Tibial artery (tissue), 4 donors: ENCODE measurements at places on chromosomes 12 and 14.

DNA sequence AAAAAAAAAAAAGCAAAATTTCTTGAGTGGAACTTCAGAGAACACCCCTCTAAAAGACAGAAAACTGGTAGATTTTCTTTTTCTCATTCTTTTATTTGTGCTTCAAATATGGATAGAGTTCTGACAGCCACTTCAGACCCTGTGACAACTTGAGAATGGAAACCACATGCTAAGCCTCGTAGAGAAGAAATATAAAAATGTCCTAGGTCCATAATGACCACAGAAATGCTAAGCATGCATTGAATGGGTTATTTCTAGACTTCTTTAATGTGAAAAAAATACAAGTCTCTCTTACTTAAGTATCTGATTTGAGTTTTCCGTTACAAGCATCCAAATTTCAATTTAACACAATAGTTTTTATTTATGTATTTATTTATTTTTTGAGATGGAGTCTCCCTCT is 28.3 kb upstream of the DIO2 start:
- no peak overlapping the region for H3K27ac ChIP-seq
- H3K4me1 ChIP-seq = no peaks in the 10 kb centered on the region
- no peaks in the 10 kb centered on the region for H3K36me3 ChIP-seq

GRCh38 chr12:879641-880040 is 69.9 kb downstream of the RAD52 start:
- no peak overlapping the region for H3K27ac ChIP-seq
- no peak for DNase-seq
- no peaks in the 10 kb centered on the region for H3K27me3 ChIP-seq
- no peak overlapping the region for H3K4me3 ChIP-seq
- H3K4me1 ChIP-seq = no peaks in the 10 kb centered on the region
- peaks cover 72% of the 10 kb centered on the region for H3K36me3 ChIP-seq

DNA sequence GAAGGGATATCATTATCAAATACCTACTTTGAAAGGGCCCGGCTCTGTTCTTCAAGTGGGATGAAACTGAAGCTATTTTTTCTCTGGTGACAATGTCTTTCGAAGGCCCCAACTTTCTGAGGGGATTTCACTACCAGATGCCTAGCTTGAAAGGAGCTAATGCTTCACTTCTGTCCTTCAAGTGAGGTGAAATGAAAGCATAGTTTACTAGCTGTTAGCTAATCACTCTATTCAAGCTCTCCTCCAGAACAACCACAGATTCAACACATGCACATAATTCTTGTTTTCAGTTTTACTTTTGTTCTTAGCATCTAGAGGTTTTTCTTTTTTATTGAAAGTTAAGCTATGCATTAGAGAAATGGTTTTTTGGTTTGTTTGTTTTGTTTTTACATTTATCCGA is 571.4 kb downstream of the NOVA1 start:
- H3K36me3 ChIP-seq = no peaks in the 10 kb centered on the region
- no peak overlapping the region for H3K4me3 ChIP-seq
- no peak for DNase-seq

GRCh38 chr14:104321088-104321801 is 182.9 kb downstream of the KIF26A start:
- H3K36me3 ChIP-seq = no peaks in the 10 kb centered on the region
- H3K4me1 ChIP-seq = no peaks in the 10 kb centered on the region
- H3K27me3 ChIP-seq = no peaks in the 10 kb centered on the region
- H3K4me3 ChIP-seq = no peak overlapping the region
- H3K27ac ChIP-seq = no peak overlapping the region

DNA sequence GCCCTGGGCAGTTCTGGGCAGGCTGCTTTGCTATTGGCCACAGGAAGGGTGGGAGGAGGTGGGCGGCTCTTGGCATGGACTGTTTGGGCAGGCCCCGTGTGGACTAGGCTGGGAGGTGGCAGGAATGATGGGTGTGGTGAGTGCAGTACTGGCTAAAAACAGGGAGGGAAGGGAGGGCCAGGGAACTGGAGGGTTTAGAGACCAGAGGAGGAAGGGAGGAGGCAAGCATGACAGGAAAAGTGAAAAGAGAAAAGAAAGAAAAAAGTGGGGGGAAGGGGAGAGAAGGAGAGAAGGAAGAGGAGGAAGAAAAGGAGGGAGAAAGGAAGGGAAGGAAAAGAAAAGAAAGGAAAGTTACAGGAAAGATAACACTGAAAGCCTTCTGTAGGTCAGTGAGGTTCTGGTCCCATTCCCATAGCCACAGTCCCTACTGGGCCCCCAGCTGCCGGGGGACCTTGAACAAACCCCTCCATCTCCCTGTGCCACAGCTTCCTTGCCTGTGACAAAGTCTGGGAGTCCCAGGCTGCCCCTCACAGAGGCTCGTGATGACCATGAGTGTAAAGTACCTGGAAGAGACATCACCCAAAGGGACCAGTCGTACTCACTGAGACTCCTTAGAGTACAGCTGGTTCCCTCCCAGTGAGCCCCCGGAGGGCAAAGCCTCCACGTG is 1.1 kb upstream of the C14orf132 start:
- H3K4me3 ChIP-seq = no peak overlapping the region
- peaks cover 40% of the 10 kb centered on the region for H3K4me1 ChIP-seq
- peak; percentile 90 for DNase-seq
- H3K27me3 ChIP-seq = no peaks in the 10 kb centered on the region
- H3K27ac ChIP-seq = peak overlapping the region; percentile 92

GRCh38 chr12:127660961-127661360 is 606.0 kb upstream of the TMEM132C start:
- no peak overlapping the region for H3K4me3 ChIP-seq
- H3K4me1 ChIP-seq = no peaks in the 10 kb centered on the region
- no peak for DNase-seq
- H3K27ac ChIP-seq = no peak overlapping the region
- no peaks in the 10 kb centered on the region for H3K27me3 ChIP-seq
- H3K36me3 ChIP-seq = no peaks in the 10 kb centered on the region

- no peak overlapping the region for H3K4me3 ChIP-seq
- no peak for DNase-seq
- no peaks in the 10 kb centered on the region for H3K4me1 ChIP-seq
- H3K36me3 ChIP-seq = no peaks in the 10 kb centered on the region
- H3K27me3 ChIP-seq = peaks cover 39% of the 10 kb centered on the region
These were observed 50.7 kb downstream of the IQSEC3 start for GRCh38 chr12:117311-117710.

DNA sequence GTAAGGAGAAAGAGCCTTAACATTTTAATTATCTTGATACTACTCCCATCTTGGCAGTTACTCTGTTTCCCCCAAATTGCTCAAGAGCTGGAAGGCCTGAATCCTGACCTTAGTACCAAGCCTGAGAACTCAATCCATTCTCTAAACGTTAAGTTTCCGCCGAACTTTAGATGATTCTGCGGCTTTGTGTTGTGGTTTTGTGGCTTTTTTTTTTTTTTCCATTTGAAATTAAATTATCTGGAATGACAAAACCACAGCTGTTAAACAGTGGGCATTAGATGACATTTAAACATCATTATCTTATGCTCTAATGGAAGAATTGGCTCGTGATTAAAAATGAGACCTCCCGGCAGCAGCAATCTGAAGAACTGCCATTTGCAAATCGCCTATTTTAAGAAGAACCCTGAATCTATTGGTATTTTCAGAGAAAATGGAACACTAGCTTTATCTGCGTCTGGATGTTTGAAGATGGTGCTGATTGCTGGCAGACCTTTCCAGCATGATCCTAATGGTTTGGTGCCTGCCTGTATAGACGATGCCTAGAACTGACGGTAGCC is 38.4 kb downstream of the TMEM132C start:
- DNase-seq = no peak
- no peaks in the 10 kb centered on the region for H3K36me3 ChIP-seq
- H3K4me1 ChIP-seq = no peaks in the 10 kb centered on the region
- no peaks in the 10 kb centered on the region for H3K27me3 ChIP-seq
- no peak overlapping the region for H3K27ac ChIP-seq

- no peak overlapping the region for H3K27ac ChIP-seq
- DNase-seq = no peak
- no peaks in the 10 kb centered on the region for H3K36me3 ChIP-seq
These were observed 180.5 kb downstream of the CAND1 start for GRCh38 chr12:67449591-67450052.

DNA sequence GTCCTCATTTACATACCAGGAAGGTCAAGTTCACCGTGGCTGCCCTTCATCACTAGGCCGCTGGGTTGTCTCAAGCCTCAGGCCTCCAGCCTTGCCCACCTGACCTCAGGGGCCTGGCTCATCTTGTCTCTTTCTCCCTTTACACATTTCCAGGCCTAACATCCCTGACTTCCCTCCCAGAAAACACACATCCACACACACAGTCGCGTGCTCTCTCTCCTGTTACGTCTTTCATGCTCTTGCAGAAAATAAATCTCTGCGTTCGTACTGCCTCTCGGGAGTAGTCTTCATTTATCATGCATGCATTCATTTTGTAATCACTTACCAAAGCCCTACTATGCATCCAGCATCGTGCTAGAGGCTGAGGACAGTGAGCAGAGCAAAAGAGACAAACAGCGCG is 220.0 kb upstream of the PWP1 start:
- H3K36me3 ChIP-seq = no peaks in the 10 kb centered on the region
- DNase-seq = no peak
- H3K4me1 ChIP-seq = no peaks in the 10 kb centered on the region
- H3K27ac ChIP-seq = no peak overlapping the region
- no peaks in the 10 kb centered on the region for H3K27me3 ChIP-seq

DNA sequence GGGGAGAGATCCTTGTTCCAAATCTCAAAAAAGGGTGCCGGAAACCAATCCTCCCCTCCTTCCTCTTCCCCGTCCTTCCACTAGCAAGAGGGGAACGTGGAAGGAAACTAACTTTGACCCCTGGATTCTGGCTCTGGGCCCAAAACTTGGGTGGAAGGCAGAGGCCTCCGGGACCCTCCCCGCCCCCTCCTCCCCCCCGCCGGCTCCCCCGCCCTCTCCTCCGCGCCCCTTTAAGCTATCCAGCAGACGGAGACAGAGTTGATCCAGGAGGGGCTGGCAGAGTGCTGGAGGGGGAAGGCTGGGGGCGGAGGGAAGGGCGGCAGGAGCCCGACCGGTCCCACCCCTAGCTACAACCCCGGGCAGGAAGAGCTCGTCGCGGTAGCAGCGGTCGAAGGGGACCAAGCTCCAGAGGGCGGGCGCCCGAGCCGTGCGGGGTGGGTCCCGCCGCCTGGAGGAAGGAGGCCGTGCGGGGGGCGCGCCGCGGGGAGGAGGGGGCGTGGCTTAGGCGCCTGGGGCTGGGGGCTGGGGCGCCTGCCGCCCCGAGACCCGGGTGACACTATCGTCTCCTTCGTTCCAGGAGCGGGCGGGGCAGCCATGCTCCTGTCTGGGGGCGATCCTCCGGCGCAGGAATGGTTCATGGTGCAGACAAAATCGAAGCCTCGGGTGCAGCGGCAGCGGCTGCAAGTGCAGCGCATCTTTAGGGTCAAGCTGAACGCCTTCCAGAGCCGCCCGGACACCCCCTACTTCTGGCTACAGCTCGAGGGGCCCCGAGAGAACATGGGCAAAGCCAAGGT is at the start of gene NYNRIN:
Gene NYNRIN, plus strand, starts transcription at position 351 of the 794 bp plus-strand sequence. Its CDS starts 244 bp downstream, at position 595.
- H3K4me3 ChIP-seq = peak within 1 kb of the TSS; percentile 75
- peak within 1 kb of the TSS; percentile 74 for H3K27ac ChIP-seq
- H3K27me3 ChIP-seq = no peaks in the 10 kb centered on the region
- H3K36me3 ChIP-seq = no peaks in the 10 kb centered on the region

GRCh38 chr12:117646520-117646919 is 285.1 kb upstream of the NOS1 start:
- H3K36me3 ChIP-seq = no peaks in the 10 kb centered on the region
- no peak overlapping the region for H3K27ac ChIP-seq
- no peaks in the 10 kb centered on the region for H3K4me1 ChIP-seq

GRCh38 chr14:68523326-68523610 is 269.6 kb downstream of the ZFP36L1 start:
- no peaks in the 10 kb centered on the region for H3K36me3 ChIP-seq
- peak overlapping the region; percentile 84 for H3K27ac ChIP-seq
- H3K27me3 ChIP-seq = no peaks in the 10 kb centered on the region
- H3K4me3 ChIP-seq = no peak overlapping the region
- peaks cover 67% of the 10 kb centered on the region for H3K4me1 ChIP-seq

GRCh38 chr14:100332797-100333196 is 9.7 kb downstream of the SLC25A47 start:
- H3K4me1 ChIP-seq = no peaks in the 10 kb centered on the region
- no peak for DNase-seq
- H3K4me3 ChIP-seq = no peak overlapping the region
- no peak overlapping the region for H3K27ac ChIP-seq
- no peaks in the 10 kb centered on the region for H3K27me3 ChIP-seq
- peaks cover 23% of the 10 kb centered on the region for H3K36me3 ChIP-seq

- H3K4me3 ChIP-seq = no peak overlapping the region
- peaks cover 20% of the 10 kb centered on the region for H3K27me3 ChIP-seq
- no peaks in the 10 kb centered on the region for H3K4me1 ChIP-seq
- no peak for DNase-seq
These were observed 53.5 kb upstream of the BEGAIN start for GRCh38 chr14:100640471-100641273.

GRCh38 chr14:44770201-44770600 is 191.5 kb downstream of the KLHL28 start:
- H3K27ac ChIP-seq = no peak overlapping the region
- no peak overlapping the region for H3K4me3 ChIP-seq
- no peaks in the 10 kb centered on the region for H3K4me1 ChIP-seq
- no peak for DNase-seq

DNA sequence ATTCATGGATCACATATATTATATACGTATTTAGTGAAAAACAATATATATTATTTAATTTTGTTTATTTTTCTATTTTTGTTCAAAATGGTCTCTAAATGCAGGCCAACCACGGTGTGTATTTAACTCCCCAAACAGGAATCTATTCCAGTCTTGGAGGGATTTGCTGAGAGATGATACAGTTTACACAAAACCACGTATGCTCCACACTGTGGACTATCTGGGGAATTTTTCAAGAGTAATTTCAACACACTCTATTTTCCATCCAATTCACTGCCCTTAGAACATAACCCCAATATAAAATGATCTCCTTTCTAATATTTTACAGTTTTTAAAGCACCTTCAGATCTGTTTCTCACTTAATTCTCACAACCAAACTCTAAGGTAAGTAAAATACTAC is 15.3 kb downstream of the EML1 start:
- no peaks in the 10 kb centered on the region for H3K36me3 ChIP-seq
- DNase-seq = no peak
- peaks cover 4% of the 10 kb centered on the region for H3K4me1 ChIP-seq
- no peaks in the 10 kb centered on the region for H3K27me3 ChIP-seq

DNA sequence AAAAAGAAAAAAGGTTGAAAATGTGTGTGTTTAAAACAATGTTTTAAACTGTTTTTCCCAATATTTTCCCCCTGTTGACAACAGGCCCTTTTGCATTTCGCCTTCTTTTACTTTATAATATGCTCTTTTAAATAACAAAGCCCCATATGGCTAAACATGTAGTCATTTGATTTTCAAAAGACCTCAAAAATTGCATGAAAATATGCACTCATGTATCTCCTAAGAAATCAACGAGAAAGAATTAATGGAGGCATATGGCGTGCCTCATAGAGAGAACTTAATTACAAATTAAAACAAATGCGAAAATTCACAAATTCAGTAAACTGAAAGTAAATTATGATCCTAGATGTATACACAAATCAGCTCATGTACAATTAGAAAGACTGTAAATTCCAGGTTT is 202.6 kb upstream of the FOXN3 start:
- H3K27ac ChIP-seq = peak overlapping the region; percentile 68
- no peaks in the 10 kb centered on the region for H3K27me3 ChIP-seq
- peak overlapping the region; percentile 91 for H3K4me3 ChIP-seq
- no peak for DNase-seq
- no peaks in the 10 kb centered on the region for H3K36me3 ChIP-seq

- H3K4me3 ChIP-seq = no peak overlapping the region
- no peak for DNase-seq
- no peaks in the 10 kb centered on the region for H3K4me1 ChIP-seq
- H3K27me3 ChIP-seq = no peaks in the 10 kb centered on the region
- peaks cover 4% of the 10 kb centered on the region for H3K36me3 ChIP-seq
These were observed 152.4 kb upstream of the RTL1 start for GRCh38 chr14:101055776-101056374.

- no peak for DNase-seq
- no peaks in the 10 kb centered on the region for H3K36me3 ChIP-seq
- no peak overlapping the region for H3K27ac ChIP-seq
- H3K4me1 ChIP-seq = no peaks in the 10 kb centered on the region
These were observed 101.2 kb upstream of the SLC16A7 start for GRCh38 chr12:59494617-59495016.
